D341Med (cell line): ENCODE measurements at places on chromosomes 13 and 19.

DNA sequence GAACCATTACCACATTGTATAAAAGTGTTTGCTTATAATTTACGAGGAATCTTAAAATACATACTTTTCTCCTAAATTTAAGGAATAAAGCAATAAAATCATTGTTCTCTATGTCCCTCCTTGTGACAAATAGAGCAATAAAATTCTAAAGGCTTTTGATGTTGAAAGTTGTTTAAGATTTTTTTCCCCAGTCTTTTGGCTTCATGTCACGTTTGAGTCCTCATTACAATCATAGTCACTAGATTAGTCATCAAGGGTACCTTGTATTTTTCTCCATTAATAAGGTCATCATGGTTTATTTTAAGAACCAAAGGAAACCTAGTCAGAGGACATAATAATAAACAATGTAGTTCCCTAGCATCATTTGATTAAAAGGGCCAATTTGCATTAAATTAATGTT, 3.2 kb downstream of the WBP4 start:
- no peak for DNase-seq

GRCh38 chr19:49854378-49855263, 3.7 kb downstream of the PTOV1 start:
- DNase-seq, result peak; percentile 14

DNA sequence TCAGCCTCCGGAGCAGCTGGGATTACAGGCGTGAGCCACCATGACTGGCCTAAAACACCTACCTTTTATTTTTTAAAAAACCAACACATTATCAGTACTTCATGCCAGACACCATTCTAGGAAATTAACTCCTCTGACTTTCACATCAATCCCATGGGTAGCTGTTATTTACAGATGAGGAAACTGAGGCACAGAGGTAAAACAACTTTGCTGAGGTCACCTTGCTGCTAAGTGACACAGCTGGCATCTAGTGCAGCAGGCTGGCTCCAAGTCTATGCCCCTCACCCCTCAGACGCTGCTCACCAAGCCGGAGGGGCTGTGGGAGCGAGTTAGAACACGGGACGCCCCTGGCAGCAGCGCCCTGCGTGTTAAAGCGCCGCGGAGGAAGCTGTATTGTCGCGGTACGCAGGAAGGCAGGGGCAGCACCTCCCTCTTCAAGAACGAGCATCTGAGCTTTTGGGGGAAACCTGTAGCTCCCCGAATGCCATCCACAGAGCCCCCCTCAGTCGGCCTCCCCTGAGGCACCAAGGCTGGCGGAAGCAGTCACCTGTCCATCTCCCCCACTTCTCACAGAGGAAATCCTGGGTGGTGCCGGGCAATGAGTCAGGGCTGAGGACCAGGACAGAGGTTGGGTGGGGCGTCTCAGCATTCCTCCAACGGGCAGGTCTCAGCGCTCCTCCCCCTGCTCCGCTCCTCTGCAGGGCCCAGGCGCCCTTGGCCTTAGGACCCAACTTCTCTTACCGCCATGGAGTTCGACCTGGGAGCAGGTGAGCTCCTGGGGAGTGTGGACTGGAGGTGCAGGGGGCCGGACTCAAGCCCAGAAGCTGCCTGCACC, at the start of gene C19orf33:
Gene C19orf33, plus strand, starts transcription at position 735 of the 835 bp plus-strand sequence. Its CDS starts 11 bp downstream, at position 746.
- DNase-seq, result no peak

DNA sequence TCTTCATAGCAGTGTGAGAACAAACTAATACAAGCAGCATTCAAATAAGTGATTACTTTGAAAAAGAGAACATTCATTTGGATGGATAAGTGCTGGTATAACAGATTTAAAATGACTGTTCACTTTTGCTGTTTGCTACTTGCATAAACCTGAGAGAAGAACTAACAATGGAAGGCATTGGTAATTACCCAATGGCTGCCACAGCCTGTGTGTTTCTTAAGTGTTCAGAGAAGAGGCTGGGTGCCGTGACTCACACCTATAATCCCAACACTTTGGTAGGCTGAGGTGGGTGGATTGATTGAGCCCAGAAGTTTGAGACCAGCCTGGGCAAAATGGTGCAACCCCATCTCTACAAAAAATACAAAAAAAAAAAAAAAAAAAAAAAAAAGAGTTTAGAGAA, 4.9 kb upstream of the TEX26 start:
- DNase-seq, result no peak

DNA sequence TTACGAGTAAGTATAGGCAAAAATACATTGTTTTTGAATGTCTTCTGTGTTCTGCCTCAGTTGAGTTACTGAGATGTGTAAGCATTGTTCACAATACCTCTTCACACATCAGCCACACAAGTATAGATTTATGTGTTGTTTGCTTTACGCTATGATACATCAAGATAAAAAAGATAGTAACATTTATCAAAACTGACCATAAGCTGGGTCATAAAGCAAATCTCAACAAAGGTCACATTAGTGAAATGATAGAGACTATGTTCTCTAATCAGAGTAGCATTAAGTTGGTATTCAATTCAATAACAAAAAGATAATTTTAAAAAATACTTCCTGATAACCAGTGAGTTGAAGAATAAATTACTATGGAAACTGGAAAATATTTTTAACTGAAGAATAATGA, 127.5 kb downstream of the ZAR1L start:
- DNase-seq, result no peak

- no peak for DNase-seq
Measured at GRCh38 chr13:105471673-105472072, 1063.8 kb downstream of the EFNB2 start.

- DNase-seq, result no peak
Measured at GRCh38 chr13:84912720-84913119, 886.5 kb downstream of the SLITRK6 start.

- DNase-seq, result no peak
Measured at GRCh38 chr19:32924200-32924599, 47.6 kb downstream of the CEP89 start.

GRCh38 chr19:46442808-46443450, 14.2 kb upstream of the PNMA8C start:
- DNase-seq, result no peak

DNA sequence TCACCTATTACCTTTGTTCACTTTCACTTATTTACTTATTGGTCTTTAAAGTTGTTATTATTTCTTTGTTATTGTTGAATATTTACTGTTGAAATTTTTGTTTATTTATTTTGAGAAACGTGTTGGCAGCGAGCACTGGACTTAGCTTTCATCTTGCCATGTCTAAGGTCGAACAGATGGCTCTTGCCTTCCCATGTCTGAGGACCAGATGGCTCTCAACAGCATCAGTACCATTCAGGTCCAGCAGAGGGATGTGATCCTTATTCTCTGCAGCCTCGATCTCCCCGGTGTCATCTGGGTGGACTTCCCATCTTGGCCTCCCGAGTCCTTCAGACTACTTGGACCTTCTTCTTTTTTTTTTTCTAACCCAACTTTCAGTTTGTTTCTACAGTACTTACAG, 1437.6 kb downstream of the UQCRFS1 start:
- DNase-seq, result no peak

DNA sequence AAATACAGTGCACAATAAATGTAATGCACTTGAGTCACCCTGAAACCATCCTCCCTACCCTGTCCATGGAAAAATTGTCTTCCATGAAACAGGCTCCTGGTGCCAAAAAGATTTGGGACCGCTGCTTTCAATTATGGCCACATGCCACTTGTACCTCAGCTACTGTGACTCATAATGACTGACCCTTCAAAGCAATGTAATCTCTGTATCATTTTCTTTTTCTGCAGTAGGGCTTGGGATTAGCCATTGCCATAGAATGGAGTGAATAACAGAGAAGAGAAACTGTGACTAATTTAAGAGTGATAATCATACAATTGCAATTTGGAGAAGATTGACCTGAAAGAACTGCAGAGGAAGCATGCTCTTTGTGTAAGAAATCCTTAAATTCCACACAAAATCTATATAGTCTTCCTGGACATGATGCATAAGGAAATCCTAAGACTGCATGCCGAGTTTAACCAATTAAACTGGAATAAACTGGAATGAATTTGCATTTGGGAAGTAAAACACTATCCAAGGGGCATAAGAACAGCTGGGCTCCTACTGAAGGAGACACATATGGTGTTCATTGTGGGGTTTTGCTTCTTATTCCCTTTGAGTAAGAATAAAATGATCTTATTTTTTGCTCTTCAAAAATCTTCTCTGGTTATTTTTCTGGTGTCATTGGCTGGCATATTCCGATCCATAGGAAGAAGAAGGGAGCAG, 59.5 kb upstream of the SLC7A1 start:
- DNase-seq, result no peak

- no peak for DNase-seq
Measured at GRCh38 chr13:47869776-47870175, 131.3 kb downstream of the SUCLA2 start.

DNA sequence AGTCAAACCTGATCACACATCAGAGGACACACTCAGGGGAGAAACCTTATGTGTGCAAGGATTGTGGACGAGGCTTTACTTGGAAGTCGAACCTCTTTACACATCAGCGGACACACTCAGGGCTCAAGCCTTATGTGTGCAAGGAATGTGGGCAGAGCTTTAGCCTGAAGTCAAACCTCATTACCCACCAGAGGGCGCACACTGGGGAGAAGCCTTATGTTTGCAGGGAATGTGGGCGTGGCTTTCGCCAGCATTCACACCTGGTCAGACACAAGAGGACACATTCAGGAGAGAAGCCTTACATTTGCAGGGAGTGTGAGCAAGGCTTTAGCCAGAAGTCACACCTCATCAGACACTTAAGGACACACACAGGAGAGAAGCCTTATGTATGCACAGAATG, 8.2 kb upstream of the ZNF527 start:
- no peak for DNase-seq

GRCh38 chr13:74015137-74015536, 119.1 kb downstream of the KLF12 start:
- DNase-seq, result no peak

- no peak for DNase-seq
Measured at GRCh38 chr13:75596657-75597182, 39.4 kb upstream of the LMO7 start.

DNA sequence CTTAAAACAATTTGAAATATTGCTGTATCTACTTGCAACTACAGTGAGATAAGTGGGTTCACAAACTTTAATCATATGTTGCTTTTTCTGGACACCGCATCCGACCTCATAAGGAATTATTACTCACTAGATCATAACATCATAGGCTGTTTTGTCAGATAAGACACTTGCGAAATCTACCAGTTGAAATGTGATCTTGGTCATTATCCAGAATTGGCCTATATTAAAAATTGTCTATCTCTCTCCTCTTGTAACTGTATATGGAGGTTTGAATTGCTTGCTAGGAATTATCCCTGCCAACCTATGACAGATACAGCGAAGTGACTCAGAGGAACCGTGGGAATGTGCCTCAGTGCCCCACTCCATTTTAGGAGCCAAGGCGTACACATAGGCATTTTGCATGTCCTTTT, 117.0 kb upstream of the POSTN start:
- no peak for DNase-seq

DNA sequence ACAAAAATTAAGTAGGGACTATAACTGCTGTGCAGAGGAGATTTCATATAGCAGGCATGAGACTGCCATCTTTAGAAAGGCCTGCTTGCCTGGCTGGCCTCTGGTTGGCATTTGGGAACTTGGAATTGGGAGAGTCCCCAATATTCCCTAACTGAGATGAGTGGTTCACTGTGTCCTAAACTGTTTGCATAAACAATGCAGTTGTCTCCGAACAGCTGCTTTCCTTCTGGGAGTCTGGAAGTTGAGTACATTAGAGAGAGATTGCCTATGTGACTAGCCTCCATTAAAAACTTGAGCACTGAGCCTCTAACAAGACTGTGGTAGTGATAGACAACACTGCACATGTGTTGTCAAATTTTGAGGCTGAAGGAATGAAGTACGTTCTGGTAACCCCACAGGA, 47.4 kb downstream of the STOML3 start:
- DNase-seq, result no peak

- DNase-seq, result no peak
Measured at GRCh38 chr19:47315125-47315821, 5.6 kb downstream of the C5AR1 start.

GRCh38 chr19:39237200-39238184, 7.3 kb downstream of the IFNL3 start:
- peak; percentile 30 for DNase-seq

GRCh38 chr13:25762281-25762680, 289.5 kb downstream of the SHISA2 start:
- no peak for DNase-seq

- no peak for DNase-seq
Measured at GRCh38 chr19:16370641-16371391, 46.2 kb downstream of the KLF2 start.

DNA sequence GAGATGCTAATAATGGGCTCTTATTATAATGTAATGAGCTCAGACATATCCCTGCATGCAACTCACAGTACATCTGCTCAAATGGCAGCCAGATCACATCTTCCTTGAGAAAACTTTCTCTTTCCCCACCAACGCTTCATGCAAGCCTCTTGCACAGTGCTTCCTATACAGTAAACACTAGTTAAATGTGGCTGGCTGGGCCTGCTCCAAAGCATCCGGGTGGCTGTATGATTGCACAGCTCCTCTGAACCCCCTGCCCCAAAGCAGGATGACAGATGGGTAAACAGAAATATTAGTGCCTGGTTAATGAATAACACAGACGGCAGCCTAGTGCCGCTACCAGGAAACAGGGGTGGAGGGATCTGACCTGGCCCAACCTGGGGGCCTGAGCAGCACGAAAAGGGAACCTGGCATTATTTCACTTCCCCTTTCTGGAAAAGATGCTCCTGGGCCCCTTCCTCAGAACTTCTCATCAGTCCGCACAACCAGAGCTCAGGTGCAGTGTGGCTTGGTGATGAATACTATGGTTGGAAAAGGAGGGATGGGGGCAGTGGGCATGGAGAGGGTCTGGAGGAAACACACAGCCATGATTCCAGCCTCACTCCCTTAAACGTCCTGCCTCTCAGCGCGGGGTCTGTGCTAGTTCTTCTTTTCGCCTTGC, 10.8 kb downstream of the FFAR2 start:
- no peak for DNase-seq

DNA sequence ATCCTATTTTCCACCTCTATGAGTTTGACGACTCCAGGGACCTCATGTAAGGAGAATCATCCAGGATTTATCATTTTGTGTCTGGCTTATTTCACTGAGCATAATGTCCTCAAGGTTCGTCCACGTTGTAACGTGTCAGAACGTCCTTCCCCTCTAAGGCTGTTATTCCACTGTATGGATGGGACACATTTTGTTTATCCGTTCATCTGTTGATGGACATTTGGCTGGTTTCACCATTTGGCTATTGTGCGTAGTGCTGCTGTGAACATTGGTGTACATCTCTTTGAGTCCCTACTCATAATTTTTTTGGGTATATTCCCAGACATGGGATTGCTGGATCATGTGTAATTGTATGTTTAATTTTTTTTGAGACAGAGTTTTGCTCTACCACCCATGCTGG, 21.5 kb downstream of the CRTC1 start:
- DNase-seq, result no peak

GRCh38 chr13:79003989-79004898, 345.3 kb upstream of the OBI1 start:
- DNase-seq, result no peak
